Fibroblast of lung (primary cell): ENCODE measurements at places on chromosomes 1 and 21.
A peak's percentile ranks its signal among the peaks of the same experiment; 100 is the strongest.

- no peak overlapping the region for H3K27ac ChIP-seq
- no peaks in the 10 kb centered on the region for H3K36me3 ChIP-seq
- peaks cover 9% of the 10 kb centered on the region for H3K4me1 ChIP-seq
Observed at GRCh38 chr1:41427916-41428737, 56.4 kb downstream of the EDN2 start.

- H3K4me3 ChIP-seq, result no peak overlapping the region
- no peak for DNase-seq
Observed at GRCh38 chr21:32193098-32193465, 85.8 kb downstream of the MIS18A start.

DNA sequence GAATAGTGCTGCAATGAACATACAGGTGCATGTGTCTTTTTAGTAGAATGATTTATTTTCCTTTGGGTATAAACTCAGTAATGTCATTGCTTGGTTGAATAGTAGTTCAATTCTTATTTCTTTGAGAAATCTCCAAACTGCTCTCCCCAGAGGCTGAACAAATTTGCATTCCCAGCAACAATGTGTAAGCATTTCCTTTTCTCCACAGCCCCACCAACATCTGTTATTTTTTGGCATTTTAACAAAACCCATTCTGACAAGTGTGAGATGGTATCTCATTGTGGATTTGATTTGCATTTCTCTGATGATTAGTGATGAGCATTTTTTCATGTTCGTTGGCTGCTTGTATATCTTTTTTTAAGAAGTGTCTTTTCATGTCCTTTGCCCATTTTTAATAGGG is 21.9 kb upstream of the EEIG2 start:
- no peaks in the 10 kb centered on the region for H3K4me1 ChIP-seq
- H3K36me3 ChIP-seq, result no peaks in the 10 kb centered on the region
- no peak overlapping the region for H3K27ac ChIP-seq
- peaks cover 4% of the 10 kb centered on the region for H3K27me3 ChIP-seq
- DNase-seq, result no peak
- no peak overlapping the region for H3K4me3 ChIP-seq

DNA sequence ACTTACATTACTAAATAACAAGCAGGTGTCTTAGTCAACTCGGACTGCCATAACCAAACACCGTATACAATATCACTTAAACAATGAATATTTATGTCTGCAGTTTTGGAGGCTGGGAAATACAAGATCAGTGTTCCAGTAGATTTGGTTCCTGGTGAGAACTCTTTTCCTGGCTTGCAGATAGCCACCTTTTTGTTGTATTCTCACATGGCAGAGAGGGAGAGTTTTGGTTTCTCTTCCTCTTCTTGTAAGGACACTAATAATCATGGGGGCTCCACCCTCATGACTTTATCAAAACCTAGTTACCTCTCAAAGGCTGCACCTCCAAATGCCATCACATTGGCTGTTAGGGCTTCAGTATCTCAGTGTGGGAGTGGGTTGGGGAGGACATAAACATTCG is 82.9 kb upstream of the CACYBP start:
- no peak overlapping the region for H3K27ac ChIP-seq
- DNase-seq, result no peak
- no peaks in the 10 kb centered on the region for H3K4me1 ChIP-seq
- H3K36me3 ChIP-seq, result no peaks in the 10 kb centered on the region
- no peak overlapping the region for H3K4me3 ChIP-seq

DNA sequence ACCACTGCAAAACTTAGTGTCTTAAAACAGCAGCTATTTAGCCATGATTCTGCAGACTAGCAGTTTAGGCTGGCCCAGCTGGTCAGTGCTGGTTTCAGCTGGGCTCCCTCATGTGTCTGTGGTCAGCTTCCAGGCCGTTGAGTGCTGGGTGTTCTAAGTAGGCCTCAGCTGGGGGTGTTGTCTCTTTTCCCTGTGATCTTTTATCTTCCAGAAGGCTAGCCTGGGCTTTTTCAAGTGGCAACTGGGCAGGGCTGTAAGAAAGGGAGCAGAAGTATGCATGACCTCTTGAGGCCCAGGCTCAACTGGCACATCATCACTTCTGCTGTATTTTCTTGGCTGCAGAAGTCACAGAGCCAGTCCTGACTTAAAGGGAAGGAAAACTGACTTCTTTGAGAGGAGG is 136.1 kb downstream of the KIF26B start:
- H3K4me3 ChIP-seq, result no peak overlapping the region
- DNase-seq, result peak; percentile 34
- no peaks in the 10 kb centered on the region for H3K27me3 ChIP-seq
- H3K36me3 ChIP-seq, result no peaks in the 10 kb centered on the region

GRCh38 chr21:35792569-35793305 is 267.6 kb downstream of the SETD4 start:
- no peak overlapping the region for H3K27ac ChIP-seq
- DNase-seq, result no peak
- no peaks in the 10 kb centered on the region for H3K4me1 ChIP-seq

DNA sequence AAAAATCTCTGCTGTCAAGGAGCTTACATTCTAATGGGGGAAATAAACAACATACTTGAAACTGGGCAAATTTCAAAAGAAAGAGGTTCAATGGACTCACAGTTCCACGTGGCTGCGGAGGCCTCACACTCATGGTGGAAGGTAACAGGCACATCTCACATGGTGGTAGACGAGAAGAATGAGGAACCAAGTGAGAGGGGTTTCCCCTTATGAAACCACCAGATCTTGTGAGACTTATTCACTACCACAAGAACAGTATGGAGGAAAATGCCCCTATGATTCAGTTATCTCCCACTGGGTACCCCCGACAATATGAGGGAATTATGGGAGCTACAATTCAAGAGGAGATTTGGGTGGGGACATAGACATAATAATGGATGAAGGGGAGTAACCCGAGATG is 226.4 kb downstream of the ZP4 start:
- no peaks in the 10 kb centered on the region for H3K36me3 ChIP-seq
- no peak for DNase-seq
- H3K4me1 ChIP-seq, result no peaks in the 10 kb centered on the region
- no peak overlapping the region for H3K4me3 ChIP-seq
- no peaks in the 10 kb centered on the region for H3K27me3 ChIP-seq

GRCh38 chr1:57300186-57300585 is 123.7 kb downstream of the DAB1 start:
- no peak overlapping the region for H3K4me3 ChIP-seq
- H3K4me1 ChIP-seq, result no peaks in the 10 kb centered on the region
- no peaks in the 10 kb centered on the region for H3K27me3 ChIP-seq
- H3K36me3 ChIP-seq, result no peaks in the 10 kb centered on the region

GRCh38 chr1:230624097-230624713 is 18.1 kb upstream of the COG2 start:
- no peaks in the 10 kb centered on the region for H3K4me1 ChIP-seq
- DNase-seq, result no peak
- no peak overlapping the region for H3K27ac ChIP-seq

GRCh38 chr1:2373551-2374251 is 17.7 kb downstream of the MORN1 start:
- no peaks in the 10 kb centered on the region for H3K36me3 ChIP-seq
- no peak overlapping the region for H3K4me3 ChIP-seq
- DNase-seq, result no peak
- H3K27me3 ChIP-seq, result no peaks in the 10 kb centered on the region

- no peaks in the 10 kb centered on the region for H3K27me3 ChIP-seq
- H3K27ac ChIP-seq, result no peak overlapping the region
- peak; percentile 58 for DNase-seq
- no peaks in the 10 kb centered on the region for H3K36me3 ChIP-seq
- H3K4me1 ChIP-seq, result peaks cover 5% of the 10 kb centered on the region
Observed at GRCh38 chr1:58836408-58836807, 52.6 kb upstream of the JUN start.

DNA sequence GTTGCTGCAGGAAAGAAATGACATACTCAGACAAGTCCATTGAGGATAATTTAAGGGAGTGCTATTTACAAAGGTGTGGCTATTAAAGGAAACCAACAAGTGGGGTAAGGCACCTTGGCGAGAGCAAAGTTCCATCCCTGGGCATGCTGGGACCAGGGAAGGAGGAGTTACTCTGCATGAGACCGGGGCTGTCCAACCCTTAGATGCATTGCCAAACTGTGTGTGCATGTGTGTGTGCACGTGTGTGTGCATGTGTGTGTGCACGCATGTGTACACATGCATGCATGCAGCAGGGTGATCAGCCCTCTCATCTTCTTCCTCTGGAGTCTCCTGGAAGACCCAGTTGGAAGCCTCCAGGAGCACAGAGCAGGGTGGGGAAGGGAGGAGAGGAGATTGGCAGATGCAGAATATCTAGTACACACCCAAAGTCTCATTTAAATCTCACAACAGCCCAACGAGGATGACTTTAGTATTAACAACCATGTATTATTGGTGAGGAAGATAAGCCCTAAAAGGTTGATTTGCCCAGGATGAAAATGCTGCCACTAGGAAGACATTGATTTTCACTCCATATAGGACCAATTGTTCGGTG is 72.2 kb upstream of the CD34 start:
- no peak overlapping the region for H3K4me3 ChIP-seq
- no peaks in the 10 kb centered on the region for H3K36me3 ChIP-seq
- H3K27me3 ChIP-seq, result peaks cover 2% of the 10 kb centered on the region
- H3K4me1 ChIP-seq, result no peaks in the 10 kb centered on the region

GRCh38 chr1:239306426-239306825 is 79.9 kb upstream of the CHRM3 start:
- no peak overlapping the region for H3K4me3 ChIP-seq
- H3K27ac ChIP-seq, result no peak overlapping the region
- no peaks in the 10 kb centered on the region for H3K4me1 ChIP-seq

DNA sequence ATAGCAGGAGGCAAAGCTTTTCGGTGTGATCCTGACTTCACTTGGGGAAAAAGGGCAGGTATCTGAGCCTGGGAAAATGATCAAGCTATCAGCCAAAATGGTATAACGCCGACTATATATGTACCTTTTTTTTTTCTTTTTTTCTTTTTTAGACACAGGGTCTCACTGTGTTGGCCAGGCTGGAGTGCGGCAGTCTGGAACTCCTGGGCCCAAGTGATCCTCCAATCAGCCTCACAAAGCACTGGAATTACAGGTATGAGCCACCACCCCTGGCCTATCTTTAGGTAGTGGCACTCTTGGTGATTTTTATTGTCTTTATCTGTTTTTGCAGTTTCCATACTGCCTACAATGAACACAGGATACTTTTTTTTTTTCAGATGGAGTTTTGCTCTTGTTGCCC is 1.3 kb upstream of the ICMT start:
- peaks cover 9% of the 10 kb centered on the region for H3K27me3 ChIP-seq
- H3K27ac ChIP-seq, result no peak overlapping the region
- H3K36me3 ChIP-seq, result peaks cover 2% of the 10 kb centered on the region
- no peak for DNase-seq
- no peak overlapping the region for H3K4me3 ChIP-seq
- peaks cover 7% of the 10 kb centered on the region for H3K4me1 ChIP-seq

- no peak for DNase-seq
- H3K27me3 ChIP-seq, result no peaks in the 10 kb centered on the region
- H3K36me3 ChIP-seq, result no peaks in the 10 kb centered on the region
- no peaks in the 10 kb centered on the region for H3K4me1 ChIP-seq
- no peak overlapping the region for H3K4me3 ChIP-seq
Observed at GRCh38 chr21:25660233-25660632, 21.2 kb downstream of the JAM2 start.

DNA sequence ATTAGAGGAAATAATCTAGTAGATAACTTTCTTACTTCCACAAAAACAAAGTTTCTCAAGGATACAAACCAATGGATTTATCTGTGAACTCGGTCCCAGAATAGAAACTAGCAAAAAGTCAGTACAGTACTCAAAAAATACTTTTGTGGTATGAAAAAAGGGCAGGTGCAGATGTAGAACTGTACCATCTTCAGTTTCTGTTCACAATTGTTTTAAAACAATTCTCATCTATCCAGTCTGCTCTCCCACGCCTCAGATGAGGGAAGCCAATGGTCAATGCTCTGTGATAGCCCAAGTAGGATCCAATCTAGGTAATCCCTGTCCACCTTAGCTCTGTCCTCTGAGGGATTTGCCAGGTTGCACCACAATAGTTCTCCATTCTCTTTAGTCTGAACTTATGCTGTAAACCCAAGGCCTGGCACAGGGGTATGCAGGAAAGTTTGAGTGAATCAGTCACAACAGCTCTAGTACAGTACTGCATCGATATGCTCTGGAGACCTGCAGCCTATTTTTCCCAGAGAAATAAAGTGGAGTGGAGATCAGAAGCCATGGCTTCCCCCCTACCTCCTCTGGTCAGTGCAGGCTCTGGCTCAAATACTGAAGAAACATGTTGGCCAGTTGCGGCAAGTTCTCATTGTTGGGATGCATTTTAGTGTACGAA is 1.4 kb downstream of the KTI12 start:
- H3K36me3 ChIP-seq, result no peaks in the 10 kb centered on the region
- no peaks in the 10 kb centered on the region for H3K27me3 ChIP-seq
- H3K4me3 ChIP-seq, result peak overlapping the region; percentile 59
- DNase-seq, result no peak

DNA sequence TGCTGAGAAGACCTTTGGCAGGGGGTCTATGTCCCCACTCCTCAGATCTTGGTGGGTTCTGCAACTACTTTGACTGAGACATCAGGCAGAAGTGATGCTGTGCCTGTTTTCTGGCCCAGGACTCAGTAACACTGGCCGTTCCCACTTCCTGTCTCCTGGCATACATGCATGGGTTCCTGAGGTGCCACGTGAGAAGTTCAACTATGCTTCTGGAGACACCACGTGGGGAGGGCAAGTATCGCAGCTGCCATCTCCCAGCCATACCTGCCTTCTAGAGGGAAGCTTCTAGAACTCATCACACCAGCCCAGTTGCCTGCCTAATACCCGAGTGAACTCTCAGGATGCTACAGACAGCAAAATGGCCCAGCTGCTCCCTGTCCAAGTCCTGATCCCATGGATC is 65.8 kb downstream of the TRABD2B start:
- no peak overlapping the region for H3K27ac ChIP-seq
- no peak overlapping the region for H3K4me3 ChIP-seq
- no peaks in the 10 kb centered on the region for H3K4me1 ChIP-seq
- no peaks in the 10 kb centered on the region for H3K36me3 ChIP-seq

DNA sequence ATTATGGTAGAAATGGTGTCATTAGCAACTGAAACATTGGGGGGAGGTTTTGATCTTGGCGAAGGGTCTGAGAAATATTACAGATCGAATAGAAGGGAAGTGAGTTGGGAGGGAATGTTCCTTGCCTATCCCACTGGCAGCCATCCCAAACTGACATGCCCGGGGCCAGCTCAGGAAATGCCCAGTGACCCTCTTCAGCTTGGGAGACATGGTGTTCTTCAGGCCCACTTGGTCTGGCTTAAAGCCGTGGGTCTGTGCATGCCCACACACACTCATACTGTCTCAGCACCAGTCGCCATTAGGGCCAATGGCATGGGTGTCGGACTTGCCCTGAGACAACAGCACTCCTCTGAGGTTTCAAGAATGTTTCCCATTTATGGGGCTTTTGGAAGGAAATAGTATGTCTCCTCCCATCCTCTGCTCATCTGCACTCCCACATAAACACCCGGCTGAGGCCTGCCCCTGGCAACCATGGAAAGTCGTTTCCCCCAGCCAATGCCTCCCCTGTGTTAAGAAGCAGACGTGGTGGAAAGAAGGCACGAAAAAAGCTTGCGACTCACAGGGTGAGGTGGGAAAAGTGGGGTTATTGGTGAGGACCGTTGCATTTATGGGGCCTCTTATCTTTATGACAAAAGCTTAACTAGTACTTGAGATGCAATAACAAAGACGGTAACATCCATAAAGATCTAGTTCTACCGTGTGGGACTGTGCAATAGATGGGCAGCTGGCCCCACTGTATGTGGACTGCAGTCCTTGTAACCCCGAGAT is 2.0 kb downstream of the RNF186 start:
- H3K36me3 ChIP-seq, result no peaks in the 10 kb centered on the region
- DNase-seq, result no peak
- H3K27me3 ChIP-seq, result peaks cover 2% of the 10 kb centered on the region
- H3K27ac ChIP-seq, result no peak overlapping the region
